ENCODE measurements at places on chromosomes 7 and 10. TPM values are rescaled to one million over a fixed set of nuclear protein-coding genes. Genes with fewer than 3 reads are reported as not detected.

GRCh38 chr7:43302211-43302711, 189.8 kb downstream of the HECW1 start:
- DNase-seq, result no peak

DNA sequence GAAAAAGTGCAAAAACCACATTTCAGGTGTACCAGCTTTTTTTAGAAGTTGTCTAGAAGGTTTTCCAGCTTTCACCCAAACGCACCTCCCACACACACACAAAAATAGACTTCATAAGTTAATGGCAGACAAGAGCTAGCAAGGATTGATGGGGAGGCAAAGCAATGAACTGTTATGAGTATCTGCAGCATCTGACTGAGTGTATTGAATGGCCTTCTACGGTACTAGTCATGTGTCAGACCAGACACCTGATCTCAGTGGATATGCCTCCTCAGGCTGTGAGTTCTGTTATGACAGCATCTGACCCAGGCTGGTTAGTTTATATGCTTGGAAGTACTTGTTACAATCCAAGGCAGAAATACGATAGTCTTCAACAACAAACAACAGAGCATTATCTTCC, 406.1 kb upstream of the AUTS2 start:
- DNase-seq, result no peak

DNA sequence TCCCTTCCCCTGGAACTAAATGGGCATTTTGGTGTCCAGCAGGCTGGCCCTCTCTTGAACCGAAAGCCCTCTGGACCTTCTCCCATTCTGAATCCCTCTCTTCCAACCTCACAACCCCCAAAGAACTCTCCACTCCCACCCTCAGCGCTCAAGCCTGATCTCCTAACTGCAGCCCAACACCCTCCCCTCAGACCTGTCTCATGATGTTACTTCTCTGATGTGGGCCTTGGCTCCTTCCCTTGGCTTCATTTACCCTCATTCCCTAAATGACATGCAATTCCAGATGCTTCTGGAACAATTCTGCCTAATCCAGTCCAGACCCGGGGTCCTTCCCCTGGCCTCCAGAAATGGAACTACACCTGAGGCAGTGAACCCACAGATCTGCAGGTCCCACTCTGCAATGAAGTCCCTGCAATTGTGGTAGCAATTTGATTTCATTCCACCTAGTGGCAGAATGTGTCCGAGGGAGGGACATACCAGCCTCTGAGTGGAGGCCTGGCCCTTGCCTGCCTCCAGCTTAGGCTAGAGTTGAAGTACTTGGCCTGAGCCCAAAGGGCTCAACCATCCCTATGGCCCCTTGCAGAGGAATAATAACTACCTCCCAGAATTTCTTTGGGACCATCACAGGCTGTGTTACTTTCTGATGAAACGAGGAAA, 4.1 kb upstream of the CEP41 start:
- no peak for DNase-seq

- no peak for DNase-seq
Measured at GRCh38 chr10:119700321-119700954, 25.4 kb upstream of the INPP5F start.

DNA sequence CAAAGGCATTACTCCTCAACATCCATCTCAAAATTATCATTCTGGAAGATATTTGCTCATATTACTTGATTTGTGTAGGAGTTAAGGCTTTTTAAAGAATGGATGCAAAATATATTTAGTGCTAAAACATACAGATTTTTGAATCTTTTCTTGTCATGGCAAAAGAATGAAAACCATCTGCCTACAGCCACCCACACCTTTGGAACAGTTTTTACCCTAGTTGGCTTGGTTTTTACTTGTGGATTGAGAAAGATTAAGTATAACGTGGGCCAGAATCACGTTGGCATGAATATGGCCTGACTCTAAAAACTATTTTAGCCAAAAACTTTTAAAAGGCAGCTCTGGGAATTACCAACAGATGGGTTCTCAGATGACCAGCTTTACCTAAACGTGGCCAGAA, 128.2 kb downstream of the SPAG6 start:
- no peak for DNase-seq

DNA sequence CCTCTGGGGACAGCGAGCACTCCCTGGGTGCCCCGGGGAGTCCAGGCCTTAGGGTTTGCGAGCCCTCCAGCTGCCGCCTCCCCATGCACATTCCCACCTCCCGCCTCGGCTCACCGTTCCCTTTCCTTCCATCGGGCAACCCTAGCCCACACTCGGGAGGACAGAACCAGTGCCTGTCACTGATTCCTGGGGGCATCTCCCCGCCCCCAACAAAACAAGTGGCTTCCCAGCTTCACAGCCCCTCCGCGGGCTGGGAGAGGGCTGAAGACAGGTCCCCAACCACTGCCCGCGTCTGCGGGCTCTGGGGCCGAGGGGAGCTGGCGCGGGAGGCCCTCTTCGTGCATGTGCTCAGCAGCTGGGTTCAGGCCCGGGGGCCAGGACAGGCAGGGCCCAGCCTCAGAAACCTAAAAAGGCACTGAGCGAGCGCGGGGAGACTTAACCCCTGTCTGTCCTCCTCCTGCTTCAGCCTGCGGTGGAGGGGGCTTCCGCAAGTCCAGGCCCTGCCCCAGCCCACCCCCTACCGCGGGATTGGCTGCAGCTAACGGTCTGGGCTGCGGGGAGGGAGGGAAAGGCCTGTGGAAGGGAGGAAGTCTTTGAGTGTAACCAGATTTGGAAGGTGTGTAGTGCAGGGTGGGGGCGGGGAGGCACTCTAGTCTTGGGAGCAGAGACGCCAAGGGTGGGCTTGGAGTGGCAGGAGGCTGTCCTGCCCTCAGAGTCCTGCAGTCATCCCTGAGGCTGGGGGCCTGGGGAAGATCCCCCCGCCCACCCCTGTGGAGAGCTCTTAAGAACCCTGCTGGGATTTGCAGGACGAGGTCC, 1.2 kb downstream of the FLNC start:
- no peak for DNase-seq

DNA sequence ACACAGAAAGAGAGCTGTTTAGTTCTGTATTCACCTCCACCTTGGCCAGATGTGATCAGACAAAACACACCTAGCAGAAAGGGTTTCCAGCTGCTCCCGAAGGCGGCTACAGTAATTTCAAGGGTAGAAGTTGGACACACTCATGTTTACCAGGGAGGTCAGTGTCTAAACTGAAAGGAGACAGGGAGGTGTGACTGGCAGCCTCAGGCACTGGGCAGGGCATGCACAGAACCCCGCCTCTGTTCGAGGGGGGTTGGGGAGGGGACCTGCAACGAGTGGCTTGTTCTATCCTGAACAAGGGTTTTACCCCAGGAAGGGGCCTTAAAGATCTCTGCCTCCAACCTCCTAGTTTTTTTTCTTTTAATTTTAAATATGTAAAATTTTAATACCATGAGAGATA, 49.6 kb downstream of the BPGM start:
- DNase-seq, result no peak

GRCh38 chr7:2787251-2787951, 56.7 kb downstream of the GNA12 start:
- DNase-seq, result no peak

- DNase-seq, result no peak
Measured at GRCh38 chr10:111127081-111127848, 50.4 kb downstream of the ADRA2A start.

DNA sequence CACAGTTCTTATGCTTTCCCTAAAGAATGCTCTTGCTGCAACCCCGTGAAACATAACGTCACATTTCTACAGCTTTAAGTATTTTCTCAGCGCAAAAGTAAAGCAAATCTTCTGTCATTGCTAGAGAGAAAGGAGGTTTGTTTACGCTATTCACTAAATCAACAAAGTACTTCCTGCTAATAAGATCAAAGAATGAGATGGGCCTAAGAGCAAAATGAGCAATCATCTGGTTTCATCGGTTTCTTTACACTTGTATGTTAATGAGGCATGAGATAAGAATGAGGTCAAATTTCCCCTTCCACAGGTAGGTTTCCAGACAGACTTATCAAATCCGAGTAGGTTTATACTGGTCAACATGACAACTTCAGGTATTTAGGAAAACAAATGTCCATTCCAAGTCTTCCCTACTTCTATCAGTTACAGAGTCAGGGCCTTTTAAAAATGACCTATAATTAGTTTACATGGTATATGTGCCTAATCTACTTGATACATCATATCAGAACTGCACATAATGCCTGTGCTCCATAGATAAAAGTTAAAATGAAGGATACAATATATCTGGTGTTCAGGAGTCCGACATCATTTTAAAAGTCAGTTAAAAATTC, 8.4 kb downstream of the USP6NL start:
- no peak for DNase-seq

LDB3 gene
- polyA plus RNA-seq, result 20.3 TPM

GRCh38 chr10:14547816-14548215, 217.1 kb upstream of the FRMD4A start:
- no peak for DNase-seq

GPR158 gene
- 1.9 TPM for polyA plus RNA-seq

- no peak for DNase-seq
Measured at GRCh38 chr10:119029613-119030420, at the start of gene NANOS1. NANOS1 (plus strand) TSS chr10:119029714; CDS start chr10:119029802, 88 bp downstream.

HTR5A gene
- 2.8 TPM for polyA plus RNA-seq

GRCh38 chr7:68429411-68430117, 1168.7 kb upstream of the AUTS2 start:
- DNase-seq, result no peak

DNA sequence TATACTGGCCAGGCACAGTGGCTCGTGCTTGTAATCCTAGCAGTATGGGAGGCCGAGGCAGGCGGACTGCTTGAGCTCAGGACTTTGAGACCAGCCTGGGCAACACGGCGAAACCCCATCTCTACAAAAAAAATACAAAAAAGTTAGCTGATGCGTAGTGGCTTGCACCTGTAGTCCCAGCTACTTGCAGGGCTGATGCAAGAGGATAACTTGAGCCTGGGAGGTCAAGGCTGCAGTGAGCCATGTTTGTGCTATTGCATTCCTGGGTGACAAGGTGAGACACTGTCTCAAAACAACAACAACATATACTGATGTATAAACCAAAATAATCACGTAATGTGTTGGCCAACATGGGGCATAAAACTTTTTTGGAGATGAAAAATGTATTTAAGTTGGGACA, 6.4 kb upstream of the NPM3 start:
- DNase-seq, result no peak

DNA sequence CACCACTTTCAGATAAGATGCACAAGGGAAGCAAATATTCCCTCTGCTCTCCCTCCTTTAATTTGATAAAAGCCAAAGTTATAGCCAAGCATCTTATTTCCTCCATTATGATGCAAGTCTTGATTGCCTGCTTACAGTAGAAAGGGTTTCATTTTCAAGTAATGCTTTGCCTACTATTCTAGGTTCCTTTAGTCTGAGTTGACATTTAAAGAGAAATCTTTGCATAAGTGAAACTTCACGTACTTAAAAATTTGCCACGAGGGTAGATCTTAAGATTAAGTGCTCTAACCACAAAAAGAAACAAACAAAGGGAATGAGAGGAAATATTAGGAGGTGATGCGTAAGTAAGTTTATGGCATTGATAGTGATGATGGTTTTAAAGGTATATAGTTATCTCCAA, 78.1 kb upstream of the VWDE start:
- DNase-seq, result no peak

RARRES2 gene
- 93.7 TPM for polyA plus RNA-seq

- no peak for DNase-seq
Measured at GRCh38 chr7:631291-631711, 95.2 kb upstream of the DNAAF5 start.

GRCh38 chr10:97584060-97584797, at the start of gene HOGA1:
HOGA1 (plus strand) TSS chr10:97584389; CDS start chr10:97584704, 315 bp downstream.
- DNase-seq, result peak; percentile 32

DNA sequence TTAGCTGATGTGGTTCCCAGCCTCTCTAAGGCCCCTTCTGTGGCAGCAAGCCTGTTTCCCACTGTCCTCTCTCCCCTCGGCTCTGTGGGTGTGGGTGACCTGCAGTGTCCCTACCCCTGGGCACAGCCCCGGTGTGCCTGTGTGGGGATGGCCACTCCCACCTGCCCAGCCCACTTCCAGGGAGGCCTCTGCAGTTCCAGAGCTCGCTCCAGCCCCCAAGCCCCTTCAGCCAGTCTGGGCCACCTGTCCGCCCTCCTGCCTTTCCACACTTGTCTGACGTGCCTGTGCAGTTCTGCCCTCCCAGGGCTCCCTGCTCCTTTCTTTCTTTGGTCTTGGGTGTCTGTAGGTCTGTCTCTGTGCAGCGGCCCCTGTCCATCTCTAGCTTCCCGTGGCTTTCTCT, 127.0 kb upstream of the PPIF start:
- no peak for DNase-seq

DNA sequence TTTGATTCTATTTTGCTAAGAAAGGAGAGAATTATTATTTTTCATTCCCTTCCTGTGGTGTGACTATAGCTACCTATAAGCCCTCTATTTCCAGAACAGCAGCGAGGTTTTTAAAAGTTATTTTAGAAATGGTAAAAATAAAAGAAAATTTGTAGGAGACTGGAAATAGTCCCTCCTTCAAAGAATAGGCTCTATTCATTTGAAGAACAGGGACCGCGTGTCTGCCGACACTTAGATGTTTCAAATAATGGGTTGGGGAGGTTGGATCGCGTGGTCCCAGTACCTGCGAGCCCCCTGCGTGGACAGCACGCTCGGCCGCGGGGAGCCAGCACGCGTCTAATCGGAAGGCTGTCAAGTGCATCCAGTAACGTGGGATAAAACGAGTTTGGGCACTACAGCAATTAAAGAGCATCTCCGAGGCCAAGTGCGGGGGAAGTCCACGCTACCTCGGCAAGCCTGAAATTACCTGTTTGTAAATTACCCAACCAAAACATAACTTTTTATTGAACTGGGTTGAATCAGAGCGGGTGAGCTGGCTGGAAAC, 1.0 kb downstream of the CACNA2D1 start:
- peak; percentile 54 for DNase-seq

HOXA10 gene
- 1.6 TPM for polyA plus RNA-seq

DNA sequence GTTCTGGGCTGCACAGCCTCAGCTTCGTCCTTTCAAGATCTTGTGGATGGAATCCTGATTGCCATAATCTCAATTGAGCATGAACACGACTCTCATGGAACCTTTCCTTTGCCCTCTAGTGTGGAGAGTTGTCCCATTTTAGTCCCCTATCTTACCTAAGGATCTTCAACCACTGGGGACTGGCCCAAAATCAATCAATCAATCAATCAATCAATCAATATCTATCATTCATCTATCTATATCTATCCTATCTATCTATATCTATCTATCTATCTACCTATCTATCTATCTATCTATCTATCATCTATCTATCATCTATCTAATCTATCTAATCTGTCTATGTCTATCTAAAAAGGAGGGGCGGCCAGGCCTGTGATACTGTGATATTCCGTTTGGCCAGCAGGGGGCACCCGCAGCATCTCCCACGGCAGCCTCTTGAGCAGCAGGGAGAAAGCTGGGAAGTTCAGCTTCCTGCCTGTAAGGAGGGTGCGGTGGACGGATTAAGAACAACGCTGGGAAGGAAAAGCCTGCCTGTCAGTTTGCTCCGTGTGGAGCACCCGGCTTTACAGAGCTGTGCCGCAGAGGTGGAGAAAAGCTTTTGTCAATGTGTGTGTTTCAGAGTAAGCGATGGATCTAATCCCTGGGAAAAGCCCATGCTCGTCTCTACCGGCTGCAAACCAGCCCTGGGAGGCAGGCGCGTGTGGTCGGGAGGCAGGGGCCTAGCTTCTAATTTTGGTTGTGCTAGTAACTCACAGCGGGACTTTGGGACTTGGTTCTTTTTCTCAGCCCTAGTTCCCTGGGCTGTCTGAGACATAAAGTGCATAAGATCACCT, 124.9 kb downstream of the SH2D4B start:
- peak; percentile 92 for DNase-seq

Data from testis (tissue), 5 donors.